PC-9 (cell line): ENCODE measurements at places on chromosomes 4 and X. TPM values are rescaled to one million over a fixed set of nuclear protein-coding genes. Genes with fewer than 3 reads are reported as not detected.

- DNase-seq = no peak
Observed at GRCh38 chrX:134633832-134634231, 24.4 kb downstream of the PLAC1 start.

DNA sequence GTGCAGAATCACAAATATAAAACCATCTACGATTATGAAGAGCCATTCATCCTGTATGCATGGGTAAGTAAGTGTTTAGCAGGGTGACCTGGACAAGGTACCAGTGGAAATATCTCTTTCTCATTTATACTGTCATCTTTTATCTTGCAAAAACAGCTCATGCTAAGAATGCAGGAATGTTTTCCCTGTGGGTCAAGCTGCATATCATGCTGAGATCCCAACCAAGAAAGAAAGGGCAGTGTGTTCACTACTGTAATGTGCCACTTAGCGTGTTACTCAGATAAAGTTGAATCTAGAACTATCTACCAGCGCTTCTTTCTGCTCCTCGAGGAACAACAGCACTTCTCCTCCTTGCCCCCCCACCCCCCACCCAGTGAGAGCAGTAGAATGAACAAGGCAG lies 212.7 kb upstream of the TBL1X start:
- no peak for DNase-seq

GRCh38 chrX:119809185-119809666 lies 17.8 kb upstream of the RPL39 start:
- DNase-seq = no peak

DNA sequence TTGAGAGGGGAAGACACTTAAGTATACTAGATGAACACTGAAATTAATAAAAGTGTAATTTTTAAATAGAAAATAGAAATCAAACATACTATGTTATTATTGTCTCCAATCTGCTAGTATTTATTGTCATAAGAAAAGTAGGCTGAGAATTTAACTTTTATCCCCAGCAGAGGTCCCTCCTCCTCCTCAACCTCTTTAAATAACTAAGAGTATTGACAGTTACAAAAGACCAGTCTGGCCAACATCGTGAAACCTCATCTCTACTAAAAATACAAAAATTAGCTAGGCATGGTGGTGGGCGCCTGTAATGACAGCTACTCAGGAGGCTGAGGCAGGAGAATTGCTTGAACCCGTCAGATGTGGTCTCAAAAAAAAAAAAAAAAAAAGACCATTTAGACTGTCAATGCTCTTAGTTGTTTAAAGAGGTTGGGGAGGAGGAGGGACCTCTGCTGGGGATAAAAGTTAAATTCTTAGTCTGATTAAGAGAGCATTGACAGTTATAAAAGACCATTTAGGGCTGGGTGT lies 4.2 kb downstream of the SLC30A9 start:
- DNase-seq = no peak

- DNase-seq = no peak
Observed at GRCh38 chr4:171718069-171718468, 95.1 kb upstream of the GALNTL6 start.

Gene SORBS2
- total RNA-seq = 15.7 and 16.4 TPM in 2 replicates

DNA sequence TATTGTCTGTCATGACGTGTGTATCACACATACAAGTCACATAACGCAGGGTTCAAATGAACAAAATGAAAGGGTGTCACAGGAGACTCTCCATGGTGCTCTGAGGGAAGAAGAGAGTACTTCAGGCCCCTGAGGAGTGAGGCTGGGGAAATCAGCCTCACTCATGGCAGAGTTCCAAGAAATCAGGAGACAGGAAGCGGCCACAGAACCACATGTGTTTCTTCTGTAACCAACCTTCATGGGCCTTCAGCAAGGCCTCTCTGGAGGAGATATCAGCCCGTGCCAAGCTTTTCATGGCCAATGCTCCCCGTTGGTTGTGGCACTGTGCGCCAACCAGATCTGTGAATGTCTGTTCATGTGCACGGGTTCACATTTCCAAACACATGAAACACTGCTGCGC lies 76.0 kb downstream of the NAT8L start:
- DNase-seq = no peak

Gene SHROOM4
- total RNA-seq = 0.85 and 1.1 TPM in 2 replicates

DNA sequence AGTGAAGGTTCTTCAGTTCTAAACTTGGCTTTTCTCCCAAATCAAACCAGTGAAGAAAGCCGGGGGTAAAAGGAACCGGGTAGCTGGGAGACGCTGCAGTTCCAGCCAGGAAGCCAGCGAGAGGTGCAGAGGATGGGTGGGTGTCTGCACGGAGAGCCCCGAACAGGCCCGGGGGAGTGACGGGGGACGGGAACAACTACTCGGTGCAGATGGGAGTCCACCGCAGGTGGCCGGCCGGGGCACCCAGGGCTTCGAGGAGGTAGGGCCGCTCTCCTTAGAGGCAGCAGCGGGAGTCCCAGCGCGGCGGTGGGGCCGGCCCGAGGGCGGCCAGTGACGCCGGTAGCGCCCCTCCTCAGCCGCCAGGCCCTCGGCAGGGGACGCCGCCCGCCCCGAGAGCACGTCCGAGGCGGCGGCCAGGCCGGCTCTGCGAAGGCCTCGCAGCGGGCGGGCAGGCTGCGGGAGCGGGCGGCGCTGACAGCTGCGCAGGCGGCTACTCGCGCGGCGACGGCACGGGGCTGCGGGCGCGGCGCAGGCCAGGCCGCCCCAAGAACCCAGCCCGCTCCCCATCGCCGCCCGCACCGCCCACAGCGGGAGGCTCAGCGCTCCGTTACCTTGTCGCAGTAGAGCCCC lies 449 bp downstream of the FBXL5 start:
- DNase-seq = no peak

GRCh38 chrX:40007131-40007755 lies 90.5 kb downstream of the BCOR start:
- DNase-seq = no peak

Gene ALPK1
- 31.0 and 35.4 TPM in 2 replicates for total RNA-seq

Gene PDE5A
- total RNA-seq = 7.9 and 8.5 TPM in 2 replicates

DNA sequence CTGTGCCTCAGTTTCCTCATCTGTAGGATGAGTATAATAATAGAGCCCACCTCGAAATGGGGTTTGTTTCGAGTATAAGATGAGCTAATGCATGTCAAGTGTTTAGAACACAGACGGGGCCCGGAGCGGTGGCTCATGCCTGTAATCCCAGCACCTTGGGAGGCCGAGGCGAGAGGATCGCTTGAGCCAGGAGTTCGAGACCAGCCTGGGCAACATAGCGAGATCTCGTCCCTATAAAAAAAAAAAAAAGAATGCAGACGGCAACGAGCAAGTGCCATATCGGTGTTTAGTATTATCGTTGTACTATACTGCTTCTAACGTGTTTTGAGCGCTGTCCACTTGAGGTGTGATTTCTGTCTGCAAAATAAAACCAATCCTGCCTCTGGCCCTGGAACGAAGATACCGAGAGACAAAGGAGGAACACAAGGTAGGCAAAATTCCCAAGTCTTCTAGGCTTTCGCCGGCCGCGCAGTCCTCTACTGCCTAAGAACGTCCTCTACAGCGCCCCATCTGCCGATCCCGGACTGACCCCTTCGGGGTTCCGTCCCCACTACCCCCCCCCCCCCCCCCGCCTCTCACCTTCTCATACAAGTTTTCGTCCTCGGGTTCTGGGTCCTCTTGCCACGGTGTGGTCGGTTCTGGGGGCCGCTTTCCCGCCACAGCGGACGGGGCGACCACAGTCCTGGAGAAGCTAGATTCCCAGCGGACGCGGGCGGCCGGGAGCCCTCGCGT lies 442 bp downstream of the NDUFB11 start:
- DNase-seq = no peak

Gene GALNTL6
- total RNA-seq = not detected in 2 replicates

- no peak for DNase-seq
Observed at GRCh38 chrX:42585842-42586621, 191.9 kb downstream of the PPP1R2C start.

Gene AKAP4
- not detected in 2 replicates for total RNA-seq

GRCh38 chr4:182823576-182823975 lies 93.6 kb downstream of the DCTD start:
- no peak for DNase-seq

Gene CXCL1
- 0.33 TPM in 1 of 2 replicates, not detected in the other for total RNA-seq

DNA sequence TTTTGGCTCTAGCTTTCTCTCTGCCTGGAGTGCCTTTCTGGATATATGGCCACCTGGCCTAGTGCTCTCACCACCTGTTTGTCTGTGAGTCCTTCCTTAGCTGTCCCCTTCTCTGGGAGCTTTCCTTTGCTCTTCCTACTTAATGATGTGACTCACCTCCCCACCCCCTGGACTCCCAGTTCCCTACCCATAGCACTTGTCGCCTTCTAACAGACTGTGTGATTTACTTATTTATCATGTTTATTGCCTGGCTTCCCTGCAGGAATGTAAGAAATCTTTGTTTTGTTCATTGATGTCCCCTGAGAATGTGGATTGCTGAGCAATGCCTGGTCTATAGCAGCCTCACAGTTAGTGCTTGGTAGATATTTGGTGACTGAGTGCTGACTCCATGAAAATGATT lies 18.9 kb downstream of the ADD1 start:
- peak; percentile 15 for DNase-seq

DNA sequence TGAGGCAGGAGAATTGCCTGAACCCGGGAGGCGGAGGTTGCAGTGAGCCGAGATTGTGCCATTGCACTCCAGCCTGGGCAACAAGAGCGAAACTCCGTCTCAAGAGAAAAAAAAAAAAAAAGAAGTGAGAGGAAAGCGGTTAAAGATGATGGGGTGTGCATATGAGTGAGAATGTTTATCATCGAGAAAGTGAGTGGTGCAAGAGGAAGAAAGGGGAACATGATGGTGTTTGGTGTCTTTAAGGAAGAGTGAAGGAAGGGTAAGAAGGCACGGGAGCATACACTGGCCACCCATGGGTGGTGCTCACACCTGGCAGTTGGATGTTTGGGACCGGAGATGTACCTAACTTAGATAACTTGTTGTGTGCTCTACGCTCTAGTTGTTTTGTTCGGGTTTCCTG lies 62.2 kb downstream of the STOX2 start:
- DNase-seq = no peak

Gene CXCR3
- not detected in 2 replicates for total RNA-seq

GRCh38 chr4:75867130-75867529 lies 35.1 kb downstream of the PPEF2 start:
- DNase-seq = no peak

Gene DCLK2
- total RNA-seq = 0.41 and 0.73 TPM in 2 replicates

GRCh38 chr4:176805155-176805554 lies 12.4 kb upstream of the VEGFC start:
- no peak for DNase-seq

GRCh38 chr4:74330295-74330750 lies 22.1 kb downstream of the EPGN start:
- no peak for DNase-seq

- no peak for DNase-seq
Observed at GRCh38 chrX:134908356-134908755, 82.4 kb upstream of the SMIM10 start.

- DNase-seq = no peak
Observed at GRCh38 chrX:69493766-69494165, 10.4 kb upstream of the NALF2 start.

GRCh38 chrX:1031521-1032430 lies 180.7 kb downstream of the CRLF2 start:
- no peak for DNase-seq
